ENCODE measurements at places on chromosomes 7 and 10.

DNA sequence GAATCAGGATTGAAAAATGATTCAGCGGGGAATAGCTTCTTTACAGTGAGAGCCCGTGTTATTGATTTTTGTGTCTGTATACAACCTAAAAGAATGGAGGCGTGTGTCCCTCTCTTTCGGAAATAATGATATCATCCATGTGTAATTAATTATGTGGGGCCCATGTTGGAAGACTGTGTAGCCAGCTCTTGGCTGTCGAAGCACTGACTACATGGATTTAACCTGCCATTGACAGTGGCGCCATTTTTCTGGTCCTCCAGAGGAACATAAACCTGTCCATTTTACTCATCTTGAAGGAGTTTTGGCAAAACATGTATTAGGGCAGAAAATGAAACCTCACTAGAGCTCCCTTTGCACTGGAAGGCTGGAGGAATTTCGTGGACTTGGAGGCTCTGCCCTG is 119.6 kb downstream of the ITIH5 start:
- no peak for DNase-seq

DNA sequence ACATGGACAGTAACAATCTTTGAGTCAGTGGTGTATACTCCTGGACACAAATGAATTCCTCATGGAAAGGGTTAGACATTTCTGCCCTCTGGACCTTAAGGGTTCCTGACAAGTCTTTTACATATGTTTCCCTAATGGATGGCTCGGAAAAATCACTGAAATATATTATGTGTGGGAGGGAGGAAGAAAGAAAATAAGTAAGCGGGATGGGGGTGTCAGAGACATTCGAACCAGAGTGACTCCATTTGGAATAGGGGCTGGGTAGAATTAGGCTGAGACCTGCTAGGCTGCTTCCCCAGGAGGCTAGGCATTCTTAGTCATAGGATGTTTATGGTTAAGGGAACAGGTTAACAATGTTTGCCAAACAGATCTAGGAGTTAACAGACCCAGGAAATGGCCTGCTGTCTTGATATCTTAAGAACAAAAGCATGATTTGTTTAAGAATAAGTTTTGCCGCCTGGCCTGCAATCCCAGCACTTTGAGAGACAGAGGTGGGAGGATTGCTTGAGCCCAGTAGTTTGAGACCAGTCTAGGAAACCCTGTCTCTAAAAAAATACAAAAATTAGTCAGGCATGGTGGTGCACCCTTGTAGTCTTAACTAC is 1241.7 kb downstream of the TYW1 start:
- DNase-seq, result peak; percentile 46

- no peak for DNase-seq
These were observed 11.6 kb upstream of the ADAMTS14 start for GRCh38 chr10:70660722-70661121.

GRCh38 chr7:116621649-116622048 is 50.3 kb upstream of the MET start:
- DNase-seq, result no peak

GRCh38 chr7:17434191-17434590 is 135.7 kb downstream of the AHR start:
- DNase-seq, result no peak

- DNase-seq, result no peak
These were observed 159.0 kb upstream of the UNC5B start for GRCh38 chr10:71053169-71053895.

DNA sequence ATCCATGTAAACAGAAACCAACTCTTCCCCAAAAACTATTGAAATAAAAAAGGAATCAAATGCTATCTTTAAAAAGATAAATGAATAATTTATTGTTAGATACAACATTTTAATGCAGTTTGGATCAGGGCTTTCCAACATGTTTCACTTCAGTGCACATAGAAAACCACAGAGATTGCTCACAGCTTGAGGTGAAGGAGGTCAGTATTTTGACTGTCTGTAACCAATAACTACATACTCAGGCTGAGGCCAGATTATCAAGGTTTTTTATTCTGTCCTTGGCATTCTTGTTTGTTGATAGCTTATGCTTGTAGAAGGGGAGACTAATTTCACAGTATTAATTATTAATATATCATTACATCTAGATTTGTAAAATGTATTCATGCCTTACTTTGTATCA is 195.5 kb downstream of the PRKG1 start:
- no peak for DNase-seq

DNA sequence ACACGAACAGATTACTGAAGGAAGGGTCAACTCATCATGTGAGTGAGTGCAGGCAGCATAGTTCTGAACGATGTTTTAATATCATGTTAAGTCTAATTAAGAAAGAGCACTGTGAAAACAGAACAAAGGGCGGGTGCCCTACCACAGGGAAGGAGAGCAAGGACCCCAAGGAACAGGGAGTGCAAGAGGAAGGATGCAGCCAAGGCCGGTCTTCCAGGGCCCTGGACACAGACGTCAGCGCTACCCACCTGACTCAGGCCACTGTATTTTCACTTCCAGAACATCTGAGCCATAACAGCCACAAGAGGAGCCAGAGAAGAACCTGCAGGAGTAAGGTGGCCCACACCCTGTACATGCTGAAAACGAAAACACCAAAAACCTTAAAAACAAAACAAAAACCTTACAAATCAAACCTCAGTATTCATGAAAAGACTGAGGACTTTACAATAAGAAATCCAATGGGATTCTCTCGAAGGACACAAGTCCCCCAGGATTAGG is 506.1 kb upstream of the AKR1E2 start:
- no peak for DNase-seq

GRCh38 chr7:51035716-51036115 is 253.0 kb upstream of the GRB10 start:
- DNase-seq, result no peak

- DNase-seq, result no peak
These were observed 1064.6 kb upstream of the LRRTM3 start for GRCh38 chr10:65861249-65861648.

DNA sequence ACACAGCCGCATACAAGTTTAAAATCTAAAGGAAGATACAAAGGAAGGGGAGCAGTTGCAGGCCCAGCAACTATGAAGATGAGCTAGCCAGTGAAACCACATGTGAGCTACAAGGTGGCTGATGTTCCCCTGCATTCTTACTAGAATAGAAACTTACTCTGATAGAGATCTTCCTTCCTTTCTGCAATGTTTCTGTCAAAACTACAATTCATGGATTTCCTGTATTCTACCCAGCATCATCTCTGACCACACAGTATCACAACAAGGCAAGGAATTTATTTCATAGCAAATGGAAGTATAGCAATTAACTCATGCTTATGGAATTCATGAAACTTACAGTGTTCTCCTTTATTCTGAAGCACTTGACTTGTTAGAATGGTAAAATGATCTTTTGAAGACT is 68.7 kb upstream of the AASS start:
- DNase-seq, result no peak

DNA sequence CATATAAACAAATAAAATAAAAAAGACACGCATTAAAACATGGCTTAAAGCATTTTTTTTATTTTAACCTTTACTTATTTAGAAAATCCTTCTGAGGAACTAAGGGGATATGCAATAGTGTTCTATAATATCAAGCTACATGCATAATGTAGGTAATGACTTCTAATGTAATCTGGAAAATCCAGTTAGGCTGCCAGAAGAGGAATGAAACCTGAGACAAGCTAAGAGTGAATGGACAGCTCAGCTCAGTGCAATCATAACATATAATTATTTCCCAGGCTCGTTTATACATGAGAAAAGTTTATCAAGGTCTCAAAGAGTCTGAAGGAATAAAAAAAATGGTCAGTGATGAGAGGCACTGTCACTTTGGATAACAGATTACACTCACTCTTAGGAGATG is 649.0 kb upstream of the PCDH15 start:
- no peak for DNase-seq

DNA sequence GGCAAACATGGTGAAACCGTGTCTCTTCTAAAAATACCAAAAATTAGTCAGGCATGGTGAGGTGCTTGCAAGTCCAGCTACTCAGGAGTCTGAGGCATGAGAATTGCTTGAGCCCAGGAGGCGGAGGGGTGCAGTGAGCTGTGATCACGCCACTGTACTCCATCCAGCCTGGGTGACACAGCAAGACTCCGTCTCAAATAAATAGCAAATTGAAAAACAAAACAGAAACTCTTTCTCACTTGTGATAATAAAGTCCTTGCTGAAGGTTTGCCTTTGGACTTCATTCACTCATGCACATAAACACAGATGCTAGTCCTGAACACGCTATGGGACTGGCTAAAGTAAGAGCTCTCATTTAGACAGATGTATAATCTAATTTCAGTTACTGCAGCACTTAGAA is 37.6 kb downstream of the ANK3 start:
- no peak for DNase-seq

Data from H1 (cell line).